CD4-positive, alpha-beta T cell treated with Interferon alpha-2 for 1 hour (primary cell): ENCODE measurements at places on chromosomes 7 and 10.

DNA sequence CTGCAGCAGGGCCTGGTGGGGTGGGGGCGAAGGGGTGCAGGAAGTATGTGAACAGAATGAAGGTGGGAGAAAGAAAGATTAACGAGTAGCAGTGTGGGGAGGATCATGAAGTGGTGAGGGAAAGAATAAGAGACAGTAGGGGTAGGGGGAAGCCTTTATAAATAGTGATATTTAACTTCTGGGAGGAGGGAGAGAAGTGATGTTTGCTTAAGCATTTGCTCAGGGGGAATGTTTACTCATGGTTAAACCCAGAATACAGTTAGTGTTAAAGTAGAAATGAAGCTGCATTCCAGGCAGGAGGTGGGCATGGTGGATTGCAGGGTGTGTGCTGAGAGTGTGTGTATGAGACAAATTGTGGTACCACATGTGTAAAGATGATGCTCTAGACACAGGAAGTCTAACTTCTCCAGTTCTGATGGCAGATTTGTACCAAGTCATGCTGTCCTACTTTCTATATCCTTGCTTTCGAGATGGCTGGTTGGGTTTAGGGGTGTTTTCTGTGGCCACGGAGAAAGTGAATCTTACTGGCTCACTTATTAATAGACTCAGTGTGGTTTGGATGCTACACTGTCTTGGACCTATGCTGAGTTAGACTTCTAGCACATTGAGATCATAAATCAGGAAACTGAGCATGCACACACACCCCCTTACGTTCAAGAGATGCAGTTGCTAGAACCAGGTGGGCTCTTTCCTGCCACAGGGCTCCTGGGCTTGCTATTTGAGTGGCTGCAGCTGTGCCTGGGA, 10.6 kb upstream of the DNMBP start:
- no peak for DNase-seq

DNA sequence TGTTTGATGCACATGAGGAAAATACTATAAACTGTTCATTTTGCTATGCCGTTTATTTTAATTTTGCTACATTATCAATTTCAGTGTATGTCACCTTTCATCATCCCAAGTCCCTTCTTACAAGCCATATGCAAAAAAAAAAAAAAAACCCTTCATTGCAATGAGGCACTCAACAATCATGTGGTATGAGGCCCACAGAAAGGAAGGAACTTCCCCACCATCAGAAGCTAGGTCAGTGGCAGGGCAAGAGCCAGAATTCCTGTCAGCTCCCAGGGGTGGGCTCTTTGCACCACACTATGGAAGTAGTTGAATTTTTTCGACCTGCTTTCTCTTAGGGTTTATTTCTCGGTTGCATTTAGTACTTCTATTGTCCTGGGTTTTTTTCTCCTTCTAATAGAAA, 75.4 kb downstream of the NOC3L start:
- DNase-seq: no peak

DNA sequence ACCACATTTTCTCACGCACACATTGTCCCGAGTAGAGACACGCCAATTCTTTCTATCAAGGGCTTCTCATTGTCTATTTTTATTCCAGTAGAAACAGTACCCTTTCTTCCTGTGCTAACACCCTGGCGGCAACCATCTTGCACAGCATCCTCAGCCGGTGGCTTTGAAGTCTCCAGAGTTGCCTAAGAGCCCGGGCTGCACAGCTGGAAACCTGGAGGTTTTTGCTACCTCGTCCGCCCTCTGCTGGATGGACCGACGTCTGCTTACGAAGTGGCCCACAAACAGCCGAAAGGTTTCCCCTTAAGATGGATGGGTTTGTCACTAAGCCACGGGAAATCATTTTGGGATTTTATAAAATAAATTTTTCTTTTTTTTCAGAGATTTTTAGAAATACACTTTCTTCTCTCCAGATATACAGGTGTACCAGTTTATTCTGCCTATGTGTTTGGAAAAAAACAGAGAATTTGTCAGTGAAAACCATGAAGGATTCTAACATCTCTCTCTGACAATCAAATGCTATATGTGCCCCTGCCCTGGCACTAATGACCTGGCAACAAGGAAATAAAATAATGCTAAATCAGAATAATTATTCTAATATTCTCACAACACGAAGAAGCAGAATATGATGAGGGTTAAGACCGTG, 81.8 kb upstream of the FAM204A start:
- peak; percentile 51 for DNase-seq

GRCh38 chr10:356452-356851, 221.2 kb downstream of the ZMYND11 start:
- no peak for DNase-seq

DNA sequence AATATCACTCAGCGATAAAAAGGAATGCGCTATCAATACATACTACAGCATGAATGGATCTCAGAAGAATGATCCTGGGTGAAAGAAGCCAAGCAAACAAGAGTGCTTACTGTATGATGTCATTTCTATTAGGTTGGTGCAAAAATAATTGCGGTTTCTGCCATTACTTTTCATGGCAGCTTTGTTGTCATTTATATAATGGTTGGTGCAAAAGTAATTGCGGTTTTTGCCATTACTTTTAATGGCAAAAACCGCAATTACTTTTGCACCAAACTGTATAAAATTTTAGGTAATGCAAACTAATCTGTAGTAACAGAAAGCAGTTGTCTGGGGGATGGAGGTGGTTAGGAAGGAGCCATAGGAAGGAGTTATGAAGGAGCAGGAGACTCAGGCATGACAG, 318.3 kb upstream of the ZMIZ1 start:
- no peak for DNase-seq

- peak; percentile 84 for DNase-seq
Measured at GRCh38 chr7:134669845-134670373, 23.3 kb downstream of the BPGM start.

DNA sequence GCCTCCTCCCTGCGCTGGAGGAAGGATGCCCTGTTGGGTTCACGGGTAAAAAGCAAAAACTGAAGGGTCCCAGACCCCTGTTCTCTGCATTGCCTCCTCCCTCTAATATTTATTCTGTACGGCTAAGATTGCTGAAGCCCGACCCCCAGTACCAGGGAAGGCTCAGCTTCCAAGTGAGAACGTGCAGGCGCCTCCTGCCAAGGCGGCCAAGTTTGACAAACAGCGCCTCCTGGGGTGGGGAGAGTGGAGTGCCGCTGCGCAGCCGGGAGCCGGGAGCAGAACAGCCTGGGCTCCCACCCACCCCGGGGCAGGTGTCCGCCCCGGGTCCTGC, 4.7 kb upstream of the EBF3 start:
- no peak for DNase-seq

DNA sequence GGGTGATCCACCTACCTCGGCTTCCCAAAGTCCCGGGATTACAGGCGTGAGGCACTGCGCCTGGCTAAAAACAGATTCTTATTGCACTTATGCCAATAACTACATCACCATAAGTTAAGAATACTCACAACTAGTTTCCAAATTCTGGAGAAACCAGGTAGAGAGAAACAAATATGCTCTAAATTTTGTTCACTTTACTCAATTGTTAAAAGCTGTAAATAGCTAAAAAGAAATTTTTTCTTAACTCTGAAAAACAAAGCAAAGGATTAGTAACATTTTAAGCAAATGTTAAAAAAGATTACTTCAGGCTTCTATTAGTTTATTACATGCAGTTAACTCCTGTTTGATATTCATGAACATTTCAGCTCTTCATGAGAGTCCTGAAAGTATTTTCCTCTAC, 28.3 kb upstream of the ZMIZ2 start:
- DNase-seq: no peak
